ENCODE measurements at places on chromosomes 7 and 10.

- no peak for DNase-seq
Observed at GRCh38 chr10:90087197-90088023, 386.0 kb downstream of the KIF20B start.

GRCh38 chr7:51878865-51879264 is 562.3 kb upstream of the COBL start:
- no peak for DNase-seq

DNA sequence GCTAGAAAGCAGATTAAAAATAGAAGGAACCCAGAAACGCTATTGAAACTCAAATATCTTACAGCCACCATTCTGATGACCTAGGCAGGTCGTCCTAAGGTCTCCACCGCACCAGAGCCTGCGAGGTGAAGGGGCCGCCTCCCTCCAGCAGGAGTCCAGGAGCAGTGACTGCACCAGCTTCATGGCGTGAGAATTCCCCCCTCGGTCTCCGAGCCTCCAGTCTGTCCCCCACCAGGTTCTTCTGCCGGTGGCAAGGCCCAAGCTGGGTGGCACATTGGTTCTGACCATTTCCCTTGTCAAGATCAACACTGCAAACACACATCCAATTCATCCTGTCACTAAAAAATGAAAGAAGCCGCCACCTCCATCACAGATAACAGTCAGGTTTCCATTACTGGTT is 98.7 kb downstream of the DIP2C start:
- no peak for DNase-seq

DNA sequence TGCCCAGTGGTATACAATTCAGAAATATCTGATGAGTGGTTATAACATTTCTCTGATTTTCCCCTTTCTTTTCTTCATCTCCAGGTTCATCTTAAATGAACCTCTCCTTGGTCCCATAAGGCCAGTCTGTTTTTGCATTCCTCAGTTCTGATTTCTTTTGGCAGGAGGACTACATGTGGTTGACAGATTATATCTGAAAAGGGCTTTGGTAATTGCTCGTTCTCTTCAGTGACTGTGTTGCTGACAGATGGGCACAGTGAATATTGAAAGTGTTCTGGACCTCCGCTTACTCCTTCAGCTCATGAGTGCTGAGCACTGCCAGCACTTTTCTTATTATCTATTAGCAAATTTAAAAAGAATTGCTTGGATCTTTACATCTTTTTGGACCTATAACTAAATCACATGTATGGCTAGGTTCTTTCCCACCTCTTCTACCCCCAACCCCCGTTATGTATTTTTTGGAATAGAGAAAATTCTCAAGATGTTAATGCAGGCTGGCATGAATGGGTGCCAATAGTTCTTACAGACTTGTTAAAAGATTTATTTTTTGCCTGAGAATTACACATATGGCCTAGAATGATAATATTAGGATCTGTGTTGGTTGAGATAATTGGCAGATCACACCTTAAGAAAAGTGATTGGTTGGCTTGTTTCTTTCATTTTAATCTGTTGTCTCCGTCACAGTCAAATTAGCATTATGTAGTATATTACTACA is 323.0 kb downstream of the EXOC4 start:
- no peak for DNase-seq

DNA sequence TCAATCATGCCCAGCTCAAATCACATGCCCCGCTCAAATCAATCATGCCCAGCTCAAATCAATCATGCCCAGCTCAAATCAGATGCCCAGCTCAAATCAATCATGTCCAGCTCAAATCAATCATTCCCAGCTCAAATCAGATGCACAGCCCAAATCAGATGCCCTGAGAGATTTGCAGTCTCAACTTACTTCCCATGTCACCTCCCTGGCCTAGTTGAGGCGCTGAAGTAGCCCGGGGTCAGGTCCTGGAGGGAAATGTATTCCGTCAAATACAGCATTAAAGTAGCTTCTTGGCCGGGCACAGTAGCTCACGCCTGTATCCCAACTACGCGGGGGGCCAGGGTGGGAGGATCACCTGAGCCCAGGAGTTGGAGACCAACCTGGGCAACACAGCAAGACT is 15.7 kb upstream of the PRKAR1B start:
- no peak for DNase-seq

Data from NCI-H2107 (cell line).